ENCODE measurements at places on chromosomes 12 and 14. TPM values are rescaled to one million over a fixed set of nuclear protein-coding genes. Genes with fewer than 3 reads are reported as not detected.

- no peak overlapping the region for H3K4me3 ChIP-seq
- no peak overlapping the region for H3K27ac ChIP-seq
- no peak for DNase-seq
- H3K27me3 ChIP-seq, result no peaks in the 10 kb centered on the region
- no peaks in the 10 kb centered on the region for H3K4me1 ChIP-seq
These were observed 75.3 kb downstream of the PTPRR start for GRCh38 chr12:70845268-70845667.

HOXC5 gene
- 1.1 TPM for polyA plus RNA-seq

RNASE12 gene
- polyA plus RNA-seq, result not detected

DNA sequence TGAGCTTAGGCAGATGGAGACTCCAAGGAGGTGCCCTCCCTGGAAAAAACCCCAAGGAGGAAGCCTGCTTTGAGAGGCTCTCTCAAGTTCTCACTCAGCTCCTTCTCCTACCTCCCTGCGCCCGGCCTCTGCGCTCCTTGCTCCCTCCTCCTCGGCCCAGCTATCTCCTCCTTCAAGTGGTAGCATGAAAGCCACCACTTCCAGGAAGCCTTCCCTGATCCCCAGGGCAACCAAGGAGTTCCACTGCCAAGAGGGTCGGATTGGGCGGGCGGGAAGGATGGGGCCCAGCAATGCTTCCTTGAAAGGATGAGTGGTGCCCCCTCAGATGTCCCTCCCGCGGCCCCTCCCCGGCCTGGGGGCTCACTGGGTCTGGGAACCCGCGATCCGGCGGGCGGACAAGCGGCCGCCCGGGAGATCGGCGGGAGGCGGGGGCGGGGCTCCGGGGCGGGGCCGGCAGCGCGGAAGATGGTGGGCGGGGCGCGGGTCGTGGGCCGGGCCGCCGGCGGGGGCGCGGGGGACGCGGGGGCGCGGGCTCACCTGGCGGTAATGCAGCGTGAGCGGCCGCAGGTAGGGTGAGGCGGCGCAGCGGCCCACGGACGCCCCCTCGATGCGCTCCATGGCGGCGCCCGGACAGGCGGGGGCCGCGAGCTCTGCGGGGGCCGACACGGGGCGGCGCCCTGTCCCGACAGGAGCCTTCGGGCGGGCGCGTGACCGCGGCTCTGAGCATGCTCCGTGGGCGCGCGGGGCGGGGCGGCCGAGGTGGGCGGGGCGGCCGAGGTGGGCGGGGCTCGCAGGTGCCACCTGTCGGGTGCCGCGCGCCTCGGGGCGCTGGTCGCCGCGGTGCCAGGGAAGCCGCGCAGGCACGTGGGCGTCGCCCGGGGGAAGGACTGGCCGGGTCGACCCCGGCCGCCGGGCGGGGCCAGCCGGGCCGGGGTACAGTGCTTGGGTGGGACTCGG lies at the start of gene NUDT14:
TSS of gene NUDT14 (minus strand) at position 721 of the 957 bp plus-strand sequence. CDS start at position 618, 103 bp downstream.
- H3K4me1 ChIP-seq, result peaks cover 8% of the 10 kb centered on the region
- DNase-seq, result peak; percentile 89
- peak within 1 kb of the TSS; percentile 93 for H3K4me3 ChIP-seq
- H3K27ac ChIP-seq, result no peak within 1 kb of the TSS
- H3K36me3 ChIP-seq, result no peaks in the 10 kb centered on the region
- H3K27me3 ChIP-seq, result no peaks in the 10 kb centered on the region

GRCh38 chr12:27771481-27772327 lies 8.3 kb upstream of the KLHL42 start:
- H3K27ac ChIP-seq, result no peak overlapping the region
- no peaks in the 10 kb centered on the region for H3K36me3 ChIP-seq
- H3K4me1 ChIP-seq, result no peaks in the 10 kb centered on the region
- no peak for DNase-seq

- H3K4me3 ChIP-seq, result no peak overlapping the region
- DNase-seq, result no peak
- H3K4me1 ChIP-seq, result no peaks in the 10 kb centered on the region
- no peaks in the 10 kb centered on the region for H3K36me3 ChIP-seq
- no peaks in the 10 kb centered on the region for H3K27me3 ChIP-seq
These were observed 28.4 kb downstream of the HSPB8 start for GRCh38 chr12:119207063-119207560.

HAL gene
- polyA plus RNA-seq, result 1.7 TPM

DNA sequence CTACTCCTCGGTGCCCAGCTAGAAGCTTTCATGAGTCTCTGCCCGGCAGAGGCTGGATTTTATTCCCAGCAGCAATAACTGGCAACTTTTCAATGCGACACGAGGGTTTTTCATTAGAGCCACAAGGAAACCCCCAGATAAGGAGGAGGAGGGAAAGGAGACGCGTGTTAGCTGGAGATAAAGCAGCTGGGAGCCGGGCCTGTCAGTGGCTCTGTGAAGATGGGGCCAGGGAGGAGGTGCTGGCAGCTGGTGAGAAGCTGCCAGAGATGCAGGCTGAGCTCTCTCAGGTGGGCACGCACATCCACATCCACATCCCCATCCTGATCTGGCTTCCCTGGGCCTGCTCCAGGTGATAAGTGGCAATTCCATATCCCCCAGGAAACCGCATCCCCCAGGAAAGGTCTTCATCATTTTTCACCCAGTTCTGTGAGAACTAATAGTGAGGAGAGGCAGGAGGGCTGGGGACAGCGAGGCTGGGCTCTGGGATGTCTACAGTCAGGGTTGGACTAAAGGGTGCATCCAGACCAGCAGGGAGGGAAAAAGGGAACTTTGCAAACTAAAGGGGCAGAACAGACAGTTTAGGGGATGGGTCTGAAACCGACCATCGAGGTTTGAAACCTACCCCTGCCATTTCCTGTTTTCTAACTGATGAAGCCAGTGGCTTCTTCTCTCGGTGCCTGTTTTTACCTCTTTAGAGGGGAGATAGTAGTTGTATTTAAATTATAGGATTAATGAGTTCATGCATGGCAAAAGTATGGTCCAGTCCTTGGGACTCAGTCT lies 413.2 kb downstream of the DPF3 start:
- H3K4me3 ChIP-seq, result no peak overlapping the region
- no peaks in the 10 kb centered on the region for H3K36me3 ChIP-seq
- H3K27me3 ChIP-seq, result no peaks in the 10 kb centered on the region
- H3K4me1 ChIP-seq, result no peaks in the 10 kb centered on the region
- peak; percentile 11 for DNase-seq

HRK gene
- 0.10 TPM for polyA plus RNA-seq

ADGRD1 gene
- 12.7 TPM for polyA plus RNA-seq

- H3K4me3 ChIP-seq, result no peak overlapping the region
- H3K27me3 ChIP-seq, result no peaks in the 10 kb centered on the region
- H3K4me1 ChIP-seq, result no peaks in the 10 kb centered on the region
These were observed 284.8 kb downstream of the FBXL14 start for GRCh38 chr12:1309613-1310012.

DNA sequence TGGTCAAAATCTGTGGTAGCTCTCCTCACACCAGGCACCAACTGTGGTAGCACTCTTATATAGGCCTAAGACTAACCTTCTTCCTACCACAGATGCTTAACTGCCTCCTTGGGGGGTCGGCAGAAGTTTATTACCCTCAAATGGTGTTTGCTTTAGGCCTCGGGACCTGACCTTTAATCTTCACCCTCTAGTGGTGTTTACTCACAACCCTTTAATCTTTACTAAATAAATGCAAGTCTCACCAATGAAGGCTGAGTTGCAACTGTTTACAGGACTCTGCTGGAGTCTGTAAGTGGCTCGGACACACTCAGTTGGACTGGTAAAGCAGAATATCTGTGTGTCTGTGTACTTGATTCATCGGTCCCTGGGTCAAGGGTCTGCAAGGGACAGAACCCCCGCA lies 29.4 kb downstream of the CCER1 start:
- peaks cover 3% of the 10 kb centered on the region for H3K4me1 ChIP-seq
- no peak overlapping the region for H3K27ac ChIP-seq
- no peak for DNase-seq
- no peaks in the 10 kb centered on the region for H3K27me3 ChIP-seq
- H3K4me3 ChIP-seq, result no peak overlapping the region
- H3K36me3 ChIP-seq, result no peaks in the 10 kb centered on the region

TEX52 gene
- not detected for polyA plus RNA-seq
